Frontal cortex (tissue), 4 donors: ENCODE measurements at places on chromosomes 3 and 15. TPM values are rescaled to one million over a fixed set of nuclear protein-coding genes. Genes with fewer than 3 reads are reported as not detected.

The VIPR1 gene
- 0.41 TPM for total RNA-seq

The ALCAM gene
- 150 TPM for total RNA-seq

The ARHGAP31 gene
- 2.0 TPM for total RNA-seq

The CASR gene
- not detected for total RNA-seq

The HIGD2B gene
- under 0.01 TPM for total RNA-seq

The MESP1 gene
- 2.0 TPM for total RNA-seq
